Frontal cortex (tissue), 4 donors: ENCODE measurements at places on chromosomes 16 and 17. TPM values are rescaled to one million over a fixed set of nuclear protein-coding genes. Genes with fewer than 3 reads are reported as not detected.
A peak's percentile ranks its signal among the peaks of the same experiment; 100 is the strongest.

DNA sequence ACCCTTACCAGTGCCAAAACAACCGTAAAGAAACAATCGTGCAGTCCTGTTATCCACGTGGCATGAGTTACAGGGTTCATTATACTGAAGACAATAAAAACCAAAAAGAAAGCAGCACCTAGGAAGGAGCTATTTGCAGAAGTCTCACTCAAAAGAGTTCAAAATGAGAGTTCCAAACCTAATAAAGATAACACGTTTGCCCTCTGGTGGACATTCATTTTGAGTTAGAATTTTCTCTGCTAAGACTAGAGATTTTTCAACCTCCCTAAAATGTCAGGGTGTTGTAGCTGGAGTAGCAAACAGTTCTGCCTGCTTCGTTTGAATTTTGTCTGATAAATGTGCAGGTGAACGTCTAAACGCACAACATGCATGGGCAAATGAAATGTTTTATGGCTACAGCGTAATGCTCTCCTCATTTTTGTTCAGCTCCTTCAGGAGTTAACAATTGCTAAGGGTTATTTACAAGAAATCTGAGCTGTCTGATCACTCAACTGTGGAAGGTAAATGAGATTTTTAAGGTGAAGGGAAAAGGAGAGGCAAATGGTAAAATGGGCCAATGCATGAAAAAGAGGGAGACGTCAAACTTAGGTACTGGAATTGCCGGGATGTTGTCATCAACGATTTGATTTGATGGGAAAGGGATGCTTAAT, 1067.9 kb upstream of the EEF2KMT start:
- DNase-seq = no peak

GRCh38 chr17:44223541-44224071, 4.1 kb upstream of the UBTF start:
- DNase-seq = no peak

DNA sequence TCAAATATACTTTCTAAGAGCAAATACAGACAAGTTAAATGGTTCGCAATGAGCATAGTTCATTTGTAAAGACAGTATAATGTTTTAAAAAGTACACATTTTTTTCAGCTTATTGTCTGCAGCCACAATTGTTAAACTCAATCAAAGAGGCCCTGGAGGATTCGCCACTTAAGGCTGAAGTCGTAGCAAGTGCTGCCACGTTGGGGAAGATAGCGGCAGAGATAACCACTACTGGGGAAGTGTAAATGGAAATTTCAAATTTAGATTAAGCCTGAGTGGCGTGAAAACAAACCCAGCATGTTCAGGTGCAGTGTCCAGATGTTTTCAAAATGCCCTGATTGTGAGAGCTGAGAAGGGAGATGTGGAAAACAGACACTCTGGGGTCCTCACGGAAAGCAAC, 8.4 kb downstream of the PMP22 start:
- DNase-seq = no peak

GRCh38 chr16:81636298-81636993, 142.6 kb upstream of the PLCG2 start:
- no peak for DNase-seq

GRCh38 chr17:66483906-66484305, 181.5 kb downstream of the PRKCA start:
- DNase-seq = no peak

DNA sequence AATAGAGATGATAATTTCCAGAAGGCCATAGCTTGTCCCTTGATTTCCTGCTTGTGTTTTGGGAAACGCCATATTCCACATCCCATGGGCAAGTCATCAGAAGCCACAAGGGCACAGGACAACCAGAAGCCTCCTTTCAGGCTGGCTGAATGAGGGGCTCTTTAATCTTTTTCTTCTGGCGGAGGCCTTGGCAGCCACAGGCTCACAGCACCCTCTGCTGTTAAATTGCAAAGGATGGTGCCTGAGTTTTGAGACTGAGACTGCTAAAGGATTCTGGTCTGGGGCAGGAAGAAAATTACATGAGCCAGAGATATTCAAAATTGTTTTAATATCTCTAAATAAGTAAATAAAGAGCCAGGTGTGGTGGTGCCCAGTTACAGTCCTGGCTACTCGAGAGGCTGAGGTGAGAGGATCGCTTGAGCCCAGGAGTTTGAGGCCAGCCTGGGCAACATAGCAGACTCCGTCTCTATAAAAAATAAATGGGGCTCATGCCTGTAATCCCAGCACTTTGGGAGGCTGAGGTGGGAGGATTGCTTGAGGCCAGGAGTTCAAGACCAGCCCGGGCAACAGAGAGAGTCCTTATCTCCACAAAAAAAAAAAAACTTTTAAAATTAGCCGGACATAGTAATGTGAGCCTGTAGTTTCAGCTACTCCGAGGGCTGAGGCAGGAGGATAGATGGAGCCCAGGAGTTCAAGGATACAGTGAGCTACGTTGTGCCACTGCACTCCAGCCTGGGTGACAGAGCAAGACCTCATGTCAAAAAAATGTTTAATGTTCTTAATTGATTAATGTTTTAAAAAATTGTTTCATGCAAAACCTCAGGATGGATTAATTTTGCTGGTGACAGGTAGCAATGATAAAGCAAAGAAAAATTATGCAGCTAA, 26.3 kb downstream of the AARSD1 start:
- no peak for DNase-seq

DNA sequence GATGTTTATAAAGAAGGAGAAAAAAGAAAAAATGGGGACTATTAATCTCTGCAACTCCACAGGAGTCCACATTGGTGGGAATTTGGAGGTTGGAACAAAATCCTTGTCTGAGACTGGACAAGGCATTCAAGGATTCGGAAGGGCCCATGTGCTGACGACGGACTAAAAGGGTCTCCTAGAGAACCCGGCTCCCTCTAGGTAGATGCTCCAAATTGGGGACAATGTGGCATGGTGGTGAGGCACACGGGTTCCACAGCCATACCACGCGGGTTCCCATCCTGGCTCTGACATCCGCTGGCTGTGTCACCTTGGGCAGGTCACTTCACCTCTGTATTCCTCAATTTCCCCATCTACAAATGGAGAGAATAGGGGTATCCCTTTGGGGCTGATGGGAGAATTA, 227.4 kb downstream of the C16orf78 start:
- DNase-seq = no peak

- DNase-seq = no peak
Measured at GRCh38 chr16:68297908-68298307, 12.8 kb downstream of the SLC7A6OS start.

DNA sequence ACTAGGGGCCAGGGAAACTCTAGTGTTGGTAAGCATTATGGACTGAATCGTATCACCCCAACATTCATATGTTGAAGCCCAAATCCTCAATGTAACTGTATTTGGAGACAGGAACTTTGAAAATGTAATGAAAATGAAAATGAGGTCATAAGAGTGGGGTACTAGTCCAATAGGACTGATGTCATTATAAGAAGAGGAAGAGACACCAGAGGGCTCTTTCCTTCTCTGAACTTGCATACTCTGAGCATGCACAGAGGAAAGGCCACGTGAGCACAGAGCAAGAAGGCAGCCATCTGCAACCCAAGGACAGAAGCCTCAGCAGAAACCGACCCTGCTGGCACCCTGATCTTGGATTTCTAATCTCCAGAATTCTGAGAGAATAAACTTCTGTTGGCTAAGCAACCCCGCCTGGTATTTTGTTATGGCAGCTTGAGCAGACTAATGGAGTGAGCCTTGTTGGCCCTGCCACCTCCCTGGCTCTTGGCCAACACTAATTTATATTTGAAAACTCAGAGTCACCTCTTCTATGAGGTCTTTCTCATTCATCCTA, 273.4 kb downstream of the NTN1 start:
- DNase-seq = no peak

GRCh38 chr17:34521955-34522354, 57.4 kb upstream of the TMEM132E start:
- DNase-seq = no peak

GRCh38 chr16:30697264-30698138, 1.5 kb upstream of the SRCAP start:
- peak; percentile 93 for DNase-seq

GRCh38 chr17:6558276-6558675, 1.9 kb upstream of the PITPNM3 start:
- no peak for DNase-seq

DNA sequence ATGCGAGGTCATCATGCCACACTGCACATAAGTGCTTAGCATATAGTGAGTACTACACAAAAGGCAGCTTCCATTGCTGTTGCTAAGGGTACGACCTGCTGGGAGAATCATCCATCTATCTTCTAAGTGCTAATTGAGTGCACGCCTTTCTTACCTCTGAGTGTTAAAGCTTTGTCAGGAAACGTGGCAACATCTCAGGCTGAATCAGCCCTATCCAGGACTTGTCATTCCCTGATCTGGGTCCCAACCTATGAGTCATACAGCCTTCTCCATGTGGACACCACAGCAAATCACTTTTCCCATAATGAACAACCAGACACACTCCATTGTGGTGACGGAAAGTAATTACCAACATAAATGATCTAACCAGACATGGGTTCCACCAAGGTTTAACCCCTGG, 201.1 kb upstream of the MAF start:
- no peak for DNase-seq

DNA sequence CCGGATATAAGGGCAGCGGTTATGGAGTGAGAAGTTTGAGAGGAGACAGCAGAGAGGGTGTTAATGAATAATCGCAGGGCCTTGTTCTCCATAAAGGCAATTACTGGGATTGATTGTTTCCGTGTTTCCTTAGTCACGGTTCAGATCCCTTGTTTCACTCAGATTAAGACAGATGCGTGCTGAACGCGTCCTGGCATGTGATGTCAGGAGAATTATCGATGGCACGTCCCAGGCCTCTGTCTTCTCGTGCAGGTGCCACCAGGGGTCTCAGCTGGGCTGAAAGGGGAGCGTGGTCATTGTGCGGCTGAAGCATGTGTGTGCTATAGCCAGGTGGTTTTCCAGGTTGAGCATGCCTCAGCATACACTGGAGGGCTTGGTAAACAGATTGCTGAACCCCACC, 142.4 kb upstream of the NOL11 start:
- DNase-seq = no peak

DNA sequence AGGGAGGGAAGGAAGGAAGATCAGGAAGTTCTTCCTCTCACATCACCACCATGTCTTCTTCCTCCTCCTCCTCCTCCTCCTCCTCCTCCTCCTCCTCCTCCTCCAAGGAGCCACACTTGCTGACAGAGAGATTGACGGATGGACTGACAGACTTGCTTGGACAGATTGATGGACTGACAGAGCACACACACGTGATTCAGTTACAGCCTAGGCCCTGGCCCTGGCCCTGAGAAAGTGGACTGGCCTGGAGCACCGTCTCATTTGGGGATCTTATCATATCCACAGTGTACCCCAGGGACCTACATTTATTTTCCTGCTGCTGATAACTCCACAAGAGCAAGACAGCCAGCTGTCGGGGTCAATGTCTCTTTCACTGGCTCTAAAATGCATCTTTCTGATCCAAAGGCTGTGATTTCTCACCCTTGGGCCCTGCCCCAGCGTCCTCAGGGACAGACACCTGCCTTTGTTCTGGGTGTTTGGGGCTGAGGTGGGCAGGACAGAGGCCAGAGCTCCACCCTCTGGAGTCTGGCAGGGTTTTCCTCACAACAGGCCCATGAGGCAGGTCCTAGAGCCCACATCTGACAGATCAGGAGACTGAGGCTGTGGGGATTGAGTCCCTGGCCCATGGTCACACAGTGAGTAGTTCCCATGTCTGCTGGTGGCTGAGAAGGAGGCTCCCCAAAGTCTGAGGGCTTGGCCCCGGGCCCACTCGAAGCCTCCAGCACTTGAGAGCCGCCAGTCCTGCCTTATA, 2.3 kb upstream of the P2RX1 start:
- no peak for DNase-seq

Gene CDH5
- 6.1 TPM for total RNA-seq

Gene SPPL2C
- not detected for total RNA-seq

Gene VAMP2
- 23.6 TPM for total RNA-seq

Gene ZPBP2
- not detected for total RNA-seq
